ENCODE measurements at places on chromosomes 16 and 17.

DNA sequence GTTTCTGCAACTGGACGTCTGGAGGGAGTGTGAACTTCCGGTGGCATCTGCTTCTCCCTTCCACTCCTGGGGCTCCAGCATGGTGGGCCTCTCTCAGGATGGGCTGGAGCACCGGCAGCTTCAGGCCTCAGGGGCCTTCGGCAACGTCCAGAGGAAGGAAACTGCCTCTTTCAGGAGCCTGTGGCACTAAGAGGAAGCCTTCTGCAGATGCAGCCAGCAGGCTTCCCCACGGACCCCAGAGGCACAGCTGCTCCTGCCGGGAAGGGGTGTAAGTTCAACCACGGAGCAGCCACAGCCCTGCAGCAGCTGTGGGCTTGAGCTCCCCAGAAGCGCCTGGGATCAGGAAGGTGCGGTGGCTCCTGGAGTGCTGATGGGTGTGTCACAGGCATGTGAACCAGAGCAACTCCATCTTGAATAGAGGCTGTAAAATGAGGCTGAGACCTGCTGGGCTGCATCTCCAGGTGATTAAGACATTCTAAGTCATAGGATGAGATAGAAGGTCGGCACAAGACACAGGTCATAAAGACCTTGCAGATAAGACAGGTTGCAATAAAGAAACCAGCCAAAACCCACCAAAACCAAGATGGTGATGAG lies 50.8 kb upstream of the KLHDC4 start:
- DNase-seq: no peak

DNA sequence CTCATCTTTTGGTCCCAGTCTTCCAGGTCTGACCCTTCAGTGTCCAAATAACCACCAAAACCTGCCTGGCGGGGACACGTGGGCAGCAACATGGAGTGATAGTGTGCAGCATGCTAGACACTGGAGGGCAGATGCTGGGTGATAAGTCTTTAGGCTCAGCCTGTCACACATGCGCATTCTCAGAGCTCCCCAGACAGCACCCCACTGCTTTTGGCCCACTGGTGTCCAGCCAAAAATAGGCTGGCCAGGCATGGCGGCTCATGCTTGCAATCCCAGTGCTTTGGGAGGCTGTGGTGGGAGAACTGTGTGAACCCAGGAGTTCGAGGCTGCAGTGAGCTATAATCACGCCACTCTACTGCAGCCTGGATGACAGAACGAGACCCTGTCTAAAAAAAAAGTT lies 12.3 kb downstream of the GINS2 start:
- no peak for DNase-seq

DNA sequence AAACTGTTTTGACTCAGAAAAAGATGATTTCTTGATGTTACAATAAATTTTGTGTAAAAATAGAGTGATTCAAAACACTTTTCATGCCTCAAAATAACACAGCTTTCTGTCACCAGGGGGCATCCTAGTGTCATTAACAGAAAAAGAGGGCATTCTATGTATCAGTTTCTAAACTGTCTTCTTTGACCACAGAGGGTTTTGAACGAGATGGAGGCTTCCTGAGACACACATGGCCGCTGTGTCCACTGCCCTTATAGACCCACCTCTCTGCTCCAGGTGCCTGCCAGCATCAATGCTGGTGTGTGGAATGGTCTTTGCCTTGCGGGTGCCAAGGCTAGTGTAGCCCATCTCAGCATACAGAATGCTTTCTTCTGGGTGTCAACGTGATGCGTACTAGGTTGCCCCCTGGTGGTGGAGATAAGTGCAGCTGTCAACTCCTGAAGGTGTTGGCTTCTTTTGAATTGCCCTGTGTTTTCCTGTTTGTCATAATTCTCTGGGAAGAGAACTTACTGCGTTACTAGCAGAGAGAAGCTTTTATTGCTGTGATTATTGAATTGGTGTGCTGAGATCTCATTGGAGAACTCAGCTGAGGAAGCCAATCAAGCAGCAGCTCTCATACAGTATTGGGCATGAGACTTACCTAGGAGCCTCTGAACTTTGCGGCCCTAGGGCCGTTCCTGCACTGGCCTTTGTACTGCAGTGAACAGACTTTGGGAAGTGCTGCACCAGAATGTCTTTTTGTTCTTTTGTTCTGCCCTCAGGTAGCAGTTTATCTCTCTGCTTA lies 38.6 kb downstream of the USP10 start:
- DNase-seq: peak; percentile 57

- DNase-seq: no peak
Measured at GRCh38 chr17:35708149-35708548, 23.3 kb upstream of the RASL10B start.

GRCh38 chr16:84194018-84194417 lies 3.1 kb downstream of the ADAD2 start:
- DNase-seq: no peak

- no peak for DNase-seq
Measured at GRCh38 chr17:13046361-13046760, 28.5 kb upstream of the ELAC2 start.

Data from CMK (cell line).